ENCODE measurements at places on chromosomes 1 and 21. TPM values are rescaled to one million over a fixed set of nuclear protein-coding genes. Genes with fewer than 3 reads are reported as not detected.
A peak's percentile ranks its signal among the peaks of the same experiment; 100 is the strongest.

Gene DCST1
- polyA plus RNA-seq: not detected

DNA sequence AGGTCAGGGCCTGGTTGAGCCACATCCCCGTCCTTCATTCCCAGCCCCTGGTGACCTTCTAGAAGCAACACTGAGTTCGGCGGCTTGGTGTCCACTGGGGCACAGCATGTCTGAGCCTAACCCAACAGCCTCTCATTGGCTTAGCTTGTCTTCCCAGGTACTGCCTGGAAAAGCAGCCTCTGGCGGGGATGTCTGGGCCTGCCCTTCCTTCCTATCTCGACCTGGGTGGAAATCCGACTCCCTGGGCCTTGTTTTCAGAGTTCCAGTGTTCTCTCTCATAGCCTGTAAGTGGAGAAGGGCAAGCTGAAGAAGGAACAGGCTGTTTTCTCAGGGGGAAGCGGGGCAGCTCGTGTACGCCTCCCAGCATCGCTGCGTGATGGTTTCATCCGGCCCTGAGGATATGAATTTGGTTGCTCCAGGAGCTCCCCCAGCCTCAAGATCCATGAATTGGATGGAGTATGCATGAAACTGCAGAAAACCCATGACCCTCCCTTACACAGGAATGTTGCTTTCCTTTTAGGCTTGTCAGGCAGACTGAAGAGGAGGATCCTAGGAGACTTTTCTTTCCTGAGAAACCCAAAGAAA lies 116.5 kb upstream of the IRF2BP2 start:
- no peak for DNase-seq

Gene CLDN17
- polyA plus RNA-seq: not detected

Gene C8A
- 0.03 TPM for polyA plus RNA-seq

DNA sequence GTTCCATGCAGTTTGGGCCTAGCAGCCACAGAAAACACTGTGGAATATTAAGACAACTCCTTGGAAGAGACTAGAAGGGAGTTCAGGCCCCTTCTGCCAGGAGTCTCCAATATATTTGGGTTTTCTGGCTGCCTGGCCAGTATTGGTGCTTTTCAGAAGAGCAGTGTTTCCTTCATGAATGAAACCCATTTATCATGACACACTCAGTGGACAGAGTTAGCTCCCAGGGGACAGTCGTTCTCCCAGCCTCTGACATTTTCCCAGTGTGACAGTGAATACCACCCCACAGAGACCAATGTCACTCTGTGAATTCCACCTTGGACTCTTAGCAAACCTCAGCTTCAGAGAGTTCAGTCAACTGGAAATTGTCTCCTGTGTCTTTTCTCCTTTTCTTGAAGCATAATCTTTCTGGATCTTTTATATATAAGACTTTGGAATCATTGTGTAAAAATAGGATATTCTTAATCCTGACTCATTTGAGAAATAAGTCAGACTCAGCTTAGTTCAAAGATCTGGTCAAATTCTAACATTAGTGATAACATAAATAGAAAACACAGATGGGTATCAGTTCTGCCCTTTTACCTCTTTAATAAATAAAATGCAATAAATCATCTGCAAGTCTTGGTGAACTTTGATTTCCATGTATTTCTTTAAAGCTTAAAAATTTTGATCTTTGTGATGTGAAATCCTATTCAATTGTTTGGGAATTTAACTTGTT lies 40.4 kb downstream of the GNG12 start:
- no peak for DNase-seq

- DNase-seq: peak; percentile 98
Measured at GRCh38 chr1:185317034-185317885, at the start of gene IVNS1ABP. Gene IVNS1ABP, minus strand, starts transcription at chr1:185317243. Its CDS starts 7,750 bp downstream, at chr1:185309493.

- DNase-seq: no peak
Measured at GRCh38 chr1:81597720-81598426, 202.9 kb upstream of the ADGRL2 start.

Gene ZMYM4
- polyA plus RNA-seq: 10.8 TPM

Gene C1orf74
- polyA plus RNA-seq: 1.5 TPM

GRCh38 chr1:58754073-58754613 lies 29.7 kb downstream of the JUN start:
- DNase-seq: no peak

DNA sequence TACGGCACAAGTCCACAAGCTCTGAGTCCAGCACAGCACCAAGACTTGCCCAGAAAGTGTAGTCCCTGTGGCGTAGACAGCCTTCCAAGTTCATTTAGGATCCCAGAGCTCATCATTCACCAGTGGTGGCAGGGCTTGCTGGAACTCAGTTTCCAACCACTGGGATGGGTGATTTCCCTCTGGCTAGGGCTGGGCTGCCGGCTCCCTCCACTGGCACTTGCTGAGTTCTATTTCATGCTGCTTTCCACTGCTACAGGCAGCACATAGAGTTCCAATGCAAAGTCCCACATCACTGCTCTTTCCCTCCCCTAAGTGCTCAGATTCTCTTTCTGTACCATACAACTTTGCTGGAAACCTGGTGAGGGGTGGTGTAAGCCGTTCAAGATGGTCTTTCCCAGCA lies 510.3 kb upstream of the TMPRSS15 start:
- no peak for DNase-seq

DNA sequence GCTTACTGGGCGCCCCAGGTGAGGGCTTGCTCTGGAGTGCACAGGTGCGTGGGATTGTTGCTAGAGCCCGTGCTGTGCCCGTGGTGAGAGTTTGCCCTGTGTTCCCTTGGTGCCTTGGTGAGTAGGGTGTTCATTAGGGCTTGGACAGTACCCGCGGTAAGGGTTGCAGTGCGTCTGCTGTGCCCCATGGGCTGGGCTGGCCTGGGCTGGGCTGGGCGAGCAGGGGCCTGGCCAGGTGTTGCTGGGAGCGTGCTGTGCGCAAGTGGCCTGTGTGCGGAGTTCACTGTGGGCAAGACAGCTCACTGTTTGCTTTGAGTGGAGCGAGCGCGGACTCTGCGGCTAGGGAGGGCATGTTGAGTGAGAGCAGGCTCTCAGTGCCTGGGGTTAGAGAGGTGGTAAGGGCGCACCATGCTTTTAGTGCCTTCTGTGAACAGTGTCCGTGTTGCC lies 725 bp downstream of the CR1L start:
- DNase-seq: no peak

GRCh38 chr1:212686069-212686468 lies 13.6 kb downstream of the BATF3 start:
- no peak for DNase-seq

DNA sequence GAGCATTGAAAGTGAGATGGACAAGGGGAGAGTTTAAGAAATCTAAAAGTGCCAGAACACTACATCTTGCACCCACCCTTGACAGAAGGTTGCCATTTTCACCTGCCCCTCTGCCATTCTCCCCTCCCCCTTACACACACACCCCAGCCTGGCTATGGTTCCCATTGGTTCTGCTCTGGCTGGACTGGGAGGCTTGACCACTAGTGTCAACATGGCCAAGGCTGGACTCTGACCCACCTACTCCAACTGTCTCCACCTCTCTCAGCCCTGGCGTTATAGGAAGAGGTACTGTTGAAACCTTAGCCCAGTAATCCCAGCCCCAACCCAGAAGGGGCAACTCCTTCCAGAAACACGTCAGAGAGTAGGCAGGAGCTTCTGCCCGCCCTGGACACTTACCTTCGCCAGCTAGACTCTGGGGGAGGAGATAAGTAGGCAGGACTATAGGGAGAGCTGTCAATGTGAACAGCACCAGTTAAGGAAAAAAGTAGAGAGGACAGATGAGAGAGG lies 4.5 kb downstream of the CRTC2 start:
- DNase-seq: no peak

- DNase-seq: no peak
Measured at GRCh38 chr1:50742523-50742922, 217.5 kb downstream of the FAF1 start.

DNA sequence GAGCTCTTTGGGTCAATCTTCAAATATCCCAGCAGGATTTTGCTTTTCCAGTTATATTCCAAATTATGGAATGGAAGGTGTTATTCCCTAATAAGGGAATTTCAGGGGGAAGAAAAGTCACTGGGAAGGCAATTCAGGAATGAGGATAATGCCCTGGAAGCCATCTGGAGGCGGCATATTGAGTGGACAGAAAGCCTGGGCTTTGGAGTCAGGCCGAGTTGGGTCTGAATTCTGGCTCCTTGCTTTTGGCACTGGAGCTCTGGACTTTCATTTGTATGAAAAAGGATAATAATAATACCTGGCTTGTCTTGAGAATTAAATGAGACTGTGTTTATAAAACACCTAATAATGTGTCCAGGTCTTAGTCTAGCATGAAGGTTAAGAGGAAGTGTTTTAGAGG lies 16.5 kb downstream of the GREM2 start:
- no peak for DNase-seq

Gene CFHR4
- polyA plus RNA-seq: not detected

Data from spleen (tissue), 13 donors.